ENCODE measurements at places on chromosomes 3 and 15.

- DNase-seq, result no peak
Observed at GRCh38 chr3:170815340-170815739, 54.7 kb downstream of the RPL22L1 start.

DNA sequence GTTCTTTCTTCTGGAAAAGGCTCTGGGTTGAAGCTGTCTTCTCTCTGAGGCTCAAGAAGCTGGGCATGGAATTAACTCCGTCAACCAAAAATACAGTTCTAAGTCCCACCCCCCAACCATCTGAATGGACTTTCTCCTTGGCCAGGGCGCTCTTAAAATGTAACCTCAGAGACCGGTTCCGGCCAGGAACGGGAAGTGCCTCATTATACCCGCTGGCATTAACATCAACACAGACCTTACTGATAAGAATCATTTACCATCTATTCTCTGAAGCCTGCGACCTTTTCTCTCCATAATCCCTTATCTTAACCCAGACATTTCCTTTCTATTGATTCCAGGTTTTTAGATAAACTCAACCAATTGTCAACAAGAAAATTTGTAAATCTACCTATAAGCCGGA is 64.7 kb downstream of the ATP1B3 start:
- DNase-seq, result no peak

DNA sequence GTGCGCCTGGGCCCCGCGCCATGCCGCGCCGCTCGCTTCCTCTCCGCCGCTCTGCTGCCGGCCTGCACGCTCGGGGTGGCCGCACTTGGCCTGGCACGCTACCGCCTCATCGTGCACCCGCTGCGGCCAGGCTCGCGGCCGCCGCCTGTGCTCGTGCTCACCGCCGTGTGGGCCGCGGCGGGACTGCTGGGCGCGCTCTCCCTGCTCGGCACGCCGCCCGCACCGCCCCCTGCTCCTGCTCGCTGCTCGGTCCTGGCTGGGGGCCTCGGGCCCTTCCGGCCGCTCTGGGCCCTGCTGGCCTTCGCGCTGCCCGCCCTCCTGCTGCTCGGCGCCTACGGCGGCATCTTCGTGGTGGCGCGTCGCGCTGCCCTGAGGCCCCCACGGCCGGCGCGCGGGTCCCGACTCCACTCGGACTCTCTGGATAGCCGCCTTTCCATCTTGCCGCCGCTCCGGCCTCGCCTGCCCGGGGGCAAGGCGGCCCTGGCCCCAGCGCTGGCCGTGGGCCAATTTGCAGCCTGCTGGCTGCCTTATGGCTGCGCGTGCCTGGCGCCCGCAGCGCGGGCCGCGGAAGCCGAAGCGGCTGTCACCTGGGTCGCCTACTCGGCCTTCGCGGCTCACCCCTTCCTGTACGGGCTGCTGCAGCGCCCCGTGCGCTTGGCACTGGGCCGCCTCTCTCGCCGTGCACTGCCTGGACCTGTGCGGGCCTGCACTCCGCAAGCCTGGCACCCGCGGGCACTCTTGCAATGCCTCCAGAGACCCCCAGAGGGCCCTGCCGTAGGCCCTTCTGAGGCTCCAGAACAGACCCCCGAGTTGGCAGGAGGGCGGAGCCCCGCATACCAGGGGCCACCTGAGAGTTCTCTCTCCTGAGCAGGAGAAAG is 951 bp downstream of the GPR62 start:
- peak; percentile 36 for DNase-seq

- DNase-seq, result no peak
Observed at GRCh38 chr15:98830034-98830634, 177.5 kb downstream of the PGPEP1L start.

DNA sequence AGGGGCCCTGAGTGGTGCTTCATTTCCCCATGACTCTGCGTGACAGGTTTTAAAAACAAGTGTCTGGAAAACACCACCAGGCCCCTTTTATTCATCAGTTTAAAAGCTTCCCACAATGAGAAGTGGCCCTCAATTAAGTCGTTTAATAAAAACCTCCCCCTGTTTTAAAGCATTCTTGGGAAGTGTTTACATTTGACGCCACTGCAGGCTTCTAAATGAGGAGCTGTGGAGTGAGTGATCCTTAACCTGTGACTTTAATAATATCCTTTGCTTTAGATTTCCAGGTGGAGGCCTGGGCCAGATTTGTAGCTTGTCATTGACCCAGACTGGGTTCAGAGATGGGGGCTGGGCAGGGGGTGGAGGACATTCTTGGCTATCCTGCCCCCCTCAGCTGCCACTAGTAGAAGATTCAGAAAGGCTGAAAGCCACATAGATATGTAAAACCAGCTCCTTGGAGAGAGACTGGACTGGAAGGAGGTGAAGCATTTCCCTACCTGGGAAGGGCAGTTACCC is 11.3 kb downstream of the CGNL1 start:
- no peak for DNase-seq

GRCh38 chr15:47767035-47767434 is 49.7 kb downstream of the SEMA6D start:
- DNase-seq, result no peak

- DNase-seq, result no peak
Observed at GRCh38 chr3:71705681-71706080, 19.5 kb downstream of the EIF4E3 start.

DNA sequence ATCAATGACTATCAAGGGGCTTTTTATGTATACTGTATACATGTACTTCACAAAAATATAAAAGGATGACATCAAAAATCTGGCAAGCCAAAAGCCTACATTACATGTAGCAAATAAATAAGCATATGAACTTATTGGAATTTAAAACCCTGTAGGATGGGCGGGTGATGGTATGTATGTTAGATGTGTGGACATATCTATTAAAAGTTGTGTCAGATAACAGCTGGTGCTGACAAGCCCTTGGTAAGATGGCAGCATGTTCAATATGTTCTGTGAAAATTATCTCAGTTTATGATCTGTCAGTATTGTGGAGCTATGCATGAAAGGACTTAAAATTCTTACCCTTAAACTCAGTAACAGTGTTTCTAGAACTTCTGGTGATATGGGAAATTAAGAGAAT is 20.1 kb downstream of the CTNNB1 start:
- DNase-seq, result no peak

GRCh38 chr3:110618512-110619226 is 452.9 kb upstream of the NECTIN3 start:
- no peak for DNase-seq

DNA sequence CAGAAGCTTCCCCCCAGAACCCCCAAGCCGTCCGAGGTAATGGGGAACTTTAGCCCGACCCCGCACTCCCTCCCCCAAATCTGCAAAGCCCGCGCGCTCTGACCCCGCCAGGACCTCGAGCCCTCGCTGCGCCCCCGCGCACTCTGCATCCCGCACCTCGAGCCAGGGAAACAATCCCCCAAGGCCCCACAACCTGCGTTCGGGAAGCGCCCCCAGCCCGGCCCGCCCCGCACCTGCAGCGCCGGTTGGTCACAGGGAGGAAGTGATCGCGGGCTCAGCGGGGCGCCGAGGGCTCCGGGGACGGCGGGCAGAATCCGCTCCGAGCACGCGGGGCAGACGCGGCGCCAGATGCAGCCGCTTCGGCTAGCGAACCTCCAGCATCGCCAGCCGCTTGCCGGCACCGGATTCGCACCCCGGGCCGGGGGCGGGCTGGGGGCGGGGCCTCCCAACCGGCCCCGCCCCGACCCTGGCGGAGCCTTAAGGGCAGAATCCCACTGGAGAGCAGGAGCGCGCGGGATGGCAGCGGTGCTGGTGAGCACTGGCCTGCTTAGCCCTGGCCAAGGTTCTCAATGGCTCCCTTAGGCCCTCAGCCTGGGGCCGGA is at the start of gene CAMKV:
CAMKV (minus strand) TSS at position 382 of the 602 bp plus-strand sequence. CDS start 7,518 bp downstream, outside the sequence.
- DNase-seq, result peak; percentile 35

DNA sequence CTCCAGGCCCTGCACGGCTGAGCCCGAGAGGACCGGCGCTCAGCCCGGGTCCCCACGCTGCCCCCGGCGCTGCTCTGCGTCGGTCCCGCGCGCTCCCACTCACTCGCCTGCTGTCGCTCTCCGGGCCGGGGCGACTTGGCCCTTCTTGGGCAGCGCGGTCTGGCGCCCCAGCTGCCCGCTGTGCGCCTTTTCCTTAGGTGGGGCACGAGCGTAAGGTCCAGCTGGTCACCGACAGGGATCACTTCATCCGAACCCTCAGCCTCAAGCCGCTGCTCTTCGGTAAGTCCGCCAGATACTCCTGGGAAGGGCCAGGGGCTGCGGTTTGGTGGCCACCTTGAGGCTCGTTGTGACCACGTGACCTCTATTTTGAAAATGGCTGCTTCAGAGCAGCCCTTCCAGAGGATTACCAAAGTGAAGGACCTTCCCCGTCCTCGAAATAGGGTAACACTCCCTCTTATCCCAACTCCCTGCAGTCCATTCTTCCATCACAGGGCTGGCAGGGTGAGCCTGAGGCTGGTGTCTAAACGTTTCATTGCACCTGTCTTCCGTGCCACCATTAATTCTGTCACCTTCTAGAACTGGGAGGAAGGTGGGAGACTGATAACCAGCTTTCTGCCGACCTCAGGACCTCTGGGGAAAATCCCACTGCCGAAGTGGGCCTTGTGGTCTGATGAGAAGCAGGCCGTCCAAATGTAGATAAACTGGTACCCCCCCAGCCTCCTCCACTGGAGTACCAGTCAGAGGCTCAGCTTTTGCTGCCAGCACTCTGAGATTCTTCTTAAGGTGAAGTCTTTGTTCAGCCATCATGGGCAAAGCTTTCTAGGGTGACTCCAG is 812 bp downstream of the P4HTM start:
- DNase-seq, result peak; percentile 37

- no peak for DNase-seq
Observed at GRCh38 chr3:126714276-126714900, 10.3 kb downstream of the CHCHD6 start.

DNA sequence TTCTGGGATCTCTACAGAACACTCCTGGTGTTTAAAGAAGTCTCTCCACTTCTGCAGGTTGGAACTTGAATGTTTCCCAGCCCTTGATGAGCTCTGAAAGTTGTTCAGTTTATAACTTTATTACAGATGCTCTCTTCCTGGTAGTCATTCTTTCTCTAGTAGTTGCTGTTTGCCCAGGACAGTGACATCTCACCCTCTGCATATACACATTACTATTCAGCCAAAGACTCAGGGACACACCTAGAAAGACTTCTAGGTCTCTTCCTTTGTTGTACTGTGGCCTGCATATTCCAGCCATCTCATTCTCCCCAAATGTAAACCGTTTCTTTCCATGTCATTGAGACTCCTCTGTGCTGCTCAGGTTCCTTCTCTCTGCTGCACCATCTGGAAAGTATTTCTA is 76.7 kb downstream of the MITF start:
- DNase-seq, result no peak

- no peak for DNase-seq
Observed at GRCh38 chr3:187197335-187197649, at the start of gene RTP1. Gene RTP1 (plus strand): TSS chr3:187197486. CDS start chr3:187197516, 30 bp downstream.

- no peak for DNase-seq
Observed at GRCh38 chr3:192445770-192446644, 281.3 kb downstream of the FGF12 start.

DNA sequence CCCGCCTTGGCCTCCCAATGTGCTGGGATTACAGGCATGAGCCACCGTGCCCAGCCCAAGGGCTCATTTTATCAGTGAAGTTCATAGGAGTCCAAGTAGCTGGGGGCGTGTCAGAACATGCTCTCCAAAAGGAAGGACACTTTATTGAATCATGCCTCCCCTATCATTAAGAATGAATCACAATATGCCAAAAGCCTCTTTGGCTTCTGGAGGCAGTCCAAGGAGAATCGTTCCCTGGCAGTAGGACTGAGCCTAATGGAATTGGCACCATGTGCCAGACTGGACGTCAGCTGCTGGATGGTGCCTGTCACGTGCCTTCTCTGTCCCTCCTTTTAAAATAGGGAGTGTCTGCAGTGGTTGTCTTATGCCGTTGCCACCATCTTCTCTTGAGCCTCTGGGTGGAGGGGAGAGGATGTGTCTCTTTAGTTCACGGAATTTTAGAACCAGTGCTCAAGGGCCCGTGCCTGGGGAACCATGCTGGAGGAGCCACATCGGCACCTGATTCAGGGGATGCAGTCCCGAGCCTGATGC is 234.7 kb upstream of the LYSMD4 start:
- DNase-seq, result no peak

- no peak for DNase-seq
Observed at GRCh38 chr3:25452192-25452591, 24.1 kb downstream of the RARB start.

DNA sequence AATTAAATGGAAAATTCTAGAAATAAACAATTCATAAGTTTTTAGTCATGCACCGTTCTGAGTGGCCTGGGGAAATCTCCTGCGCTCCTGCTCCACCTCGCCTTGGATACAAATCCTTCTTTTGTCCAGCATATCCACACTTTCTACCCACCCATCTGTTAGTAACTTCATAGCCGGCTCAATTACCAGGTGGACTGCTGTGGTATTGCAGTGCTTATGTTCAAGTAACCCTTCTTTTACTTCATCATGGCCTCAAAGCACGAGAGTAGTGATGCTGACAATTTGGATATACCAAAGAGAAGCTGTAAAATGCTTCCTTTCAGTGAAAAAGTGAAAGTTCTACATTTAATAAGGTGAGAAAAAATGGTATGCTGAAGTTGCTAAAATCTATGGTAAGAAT is 142.3 kb upstream of the CHL1 start:
- no peak for DNase-seq

DNA sequence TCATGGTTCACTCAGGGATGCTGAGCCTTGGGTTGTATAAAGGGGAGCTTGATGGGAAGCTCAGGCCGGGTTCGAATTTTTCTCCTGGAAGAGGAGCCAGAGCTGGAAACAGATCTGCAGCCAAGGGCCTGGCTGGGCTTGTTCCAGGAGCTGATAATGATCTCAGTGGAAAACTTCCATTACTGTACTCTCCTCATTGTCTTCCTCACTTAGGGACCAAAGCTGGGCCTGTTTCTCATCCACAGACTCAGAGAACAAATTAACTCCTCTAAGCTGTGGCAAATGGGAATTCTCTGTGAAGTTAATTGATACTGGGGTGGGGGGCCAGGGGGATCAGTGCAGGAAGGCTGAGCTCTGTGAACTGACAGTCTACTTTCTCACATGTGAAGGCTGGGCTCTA is 92.0 kb downstream of the PRICKLE2 start:
- no peak for DNase-seq

- peak; percentile 66 for DNase-seq
Observed at GRCh38 chr3:18223974-18224373, 201.2 kb downstream of the SATB1 start.

DNA sequence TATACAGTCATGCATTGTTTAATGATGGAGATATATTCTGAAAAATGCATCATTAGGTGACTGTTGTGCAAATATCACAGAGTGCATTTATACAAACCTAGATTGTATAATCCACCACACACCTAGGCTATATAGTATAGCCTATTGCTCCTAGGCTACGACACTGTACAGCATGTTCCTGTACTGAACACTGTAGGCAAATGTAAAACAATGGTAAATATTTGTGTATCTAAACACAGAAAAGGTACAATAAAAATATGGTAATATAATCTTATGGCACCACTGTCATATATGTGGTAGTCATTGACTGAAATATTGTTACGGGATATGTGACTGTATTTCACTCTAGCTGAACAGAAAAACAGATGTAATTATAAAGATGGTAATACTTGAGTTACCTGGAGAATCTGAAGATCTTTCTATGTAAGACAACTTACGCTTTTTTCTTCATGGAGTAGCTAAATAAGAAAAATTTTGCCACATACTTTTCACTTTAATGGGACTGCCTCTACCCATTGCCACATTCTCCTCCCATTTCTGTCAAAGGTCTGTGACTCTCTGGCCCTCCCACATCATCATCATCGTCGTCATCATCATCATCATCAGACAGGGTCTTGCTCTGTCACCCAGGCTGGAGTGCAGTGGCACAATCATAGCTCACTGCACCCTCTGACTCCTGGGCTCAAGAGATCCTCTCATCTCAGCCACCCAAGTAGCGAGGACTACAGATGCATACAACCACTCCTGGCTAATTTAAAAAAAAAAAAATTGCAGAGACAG is 7.2 kb downstream of the PCOLCE2 start:
- no peak for DNase-seq

Measured in OCI-LY7 (cell line).